Stimulated activated CD4-positive, alpha-beta T cell treated with anti-CD3 and anti-CD28 coated beads, Interleukin-1b, Interleukin-23, amount 100 ng/mL, for 48 hours (primary cell): ENCODE measurements at places on chromosomes 6 and 20.

DNA sequence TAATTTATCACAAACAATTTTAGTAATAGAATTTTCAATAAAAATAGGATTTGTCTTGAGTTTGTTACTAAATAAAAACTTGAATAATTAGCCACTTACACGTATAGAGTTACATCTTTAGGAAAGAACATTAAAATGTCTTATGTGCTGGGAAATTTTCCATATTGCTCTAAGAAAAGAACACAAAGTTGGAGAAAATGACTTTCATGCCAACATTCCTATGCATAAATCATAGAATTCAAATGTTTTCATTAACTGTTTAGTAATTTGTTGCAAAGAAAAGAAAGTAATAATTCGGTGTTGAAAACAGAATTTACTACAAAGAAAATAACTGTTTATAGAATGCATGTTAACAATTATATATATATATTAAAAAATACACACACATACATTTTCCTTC is 4.7 kb upstream of the TBC1D32 start:
- no peak for DNase-seq

GRCh38 chr6:14682812-14683211 is 563.1 kb upstream of the JARID2 start:
- DNase-seq = no peak

- DNase-seq = no peak
These were observed 154.7 kb downstream of the SYCP2 start for GRCh38 chr20:59778615-59779200.

DNA sequence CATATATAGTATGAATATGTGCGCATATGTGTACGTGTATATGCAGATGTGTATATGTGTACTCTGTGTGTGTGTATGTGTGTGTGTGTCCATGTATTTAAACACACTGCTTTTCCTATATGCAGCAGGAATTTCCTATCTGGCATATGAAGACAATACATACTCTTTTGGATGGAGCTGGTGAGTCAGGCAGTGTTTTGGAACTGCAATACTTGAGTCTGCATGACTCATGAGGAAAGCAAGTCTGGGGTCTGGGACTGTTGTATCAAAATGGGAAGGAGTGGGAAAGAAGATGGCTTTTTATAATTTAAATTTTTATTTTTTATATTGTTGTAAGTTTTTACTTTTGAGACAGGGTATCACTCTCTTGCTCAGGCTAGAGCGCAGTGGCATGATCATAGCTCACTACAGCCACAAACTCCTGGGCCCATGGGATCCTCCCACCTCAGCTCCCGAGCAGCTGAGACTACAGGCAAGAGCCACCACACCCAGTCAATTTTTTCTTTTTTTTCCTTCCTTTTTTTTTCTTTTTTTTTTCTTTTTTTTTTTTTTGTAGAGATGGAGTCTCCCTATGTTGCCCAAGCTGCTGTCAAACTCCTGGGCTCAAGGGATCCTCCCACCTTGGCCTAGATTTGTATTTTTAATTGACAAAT is 72.2 kb downstream of the ATXN1 start:
- DNase-seq = no peak

DNA sequence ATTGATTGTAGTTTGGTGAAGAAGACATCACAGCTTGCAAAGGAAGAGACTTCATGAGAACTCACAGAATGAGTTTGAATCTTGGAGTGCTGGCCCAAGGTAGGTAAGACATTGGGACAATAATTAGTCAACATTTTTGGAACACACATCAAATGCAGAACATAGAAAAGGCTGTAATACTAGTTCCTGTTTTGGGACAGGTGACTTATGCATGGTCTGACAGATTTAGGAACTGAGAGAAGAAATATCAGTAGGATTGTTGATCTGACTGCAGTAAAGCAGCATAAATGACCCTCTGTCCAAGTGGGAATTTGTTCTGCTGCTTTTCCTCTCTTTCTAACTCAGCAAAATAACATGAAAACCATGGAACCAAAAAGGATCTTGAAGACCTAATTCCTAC is 102.3 kb upstream of the MAP3K7 start:
- no peak for DNase-seq

DNA sequence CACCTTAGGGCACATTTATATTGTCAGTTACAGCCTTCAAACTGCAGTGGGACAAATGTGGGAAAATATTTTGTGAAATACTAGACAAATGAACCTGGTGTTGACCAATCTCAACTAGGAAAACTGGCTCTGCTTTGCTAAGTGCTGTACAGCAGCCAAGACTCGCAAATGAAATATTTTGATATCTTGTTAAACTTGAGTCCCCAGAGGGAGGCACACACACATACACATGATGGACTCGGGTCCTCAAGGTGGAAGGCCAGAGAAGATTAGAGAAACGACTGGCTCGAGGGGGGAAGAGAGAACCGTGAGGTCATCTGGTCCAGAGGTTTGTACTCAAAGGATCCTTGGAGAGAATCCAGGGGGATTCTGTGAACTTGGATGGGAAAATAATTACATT is 67.3 kb upstream of the JAG1 start:
- no peak for DNase-seq

DNA sequence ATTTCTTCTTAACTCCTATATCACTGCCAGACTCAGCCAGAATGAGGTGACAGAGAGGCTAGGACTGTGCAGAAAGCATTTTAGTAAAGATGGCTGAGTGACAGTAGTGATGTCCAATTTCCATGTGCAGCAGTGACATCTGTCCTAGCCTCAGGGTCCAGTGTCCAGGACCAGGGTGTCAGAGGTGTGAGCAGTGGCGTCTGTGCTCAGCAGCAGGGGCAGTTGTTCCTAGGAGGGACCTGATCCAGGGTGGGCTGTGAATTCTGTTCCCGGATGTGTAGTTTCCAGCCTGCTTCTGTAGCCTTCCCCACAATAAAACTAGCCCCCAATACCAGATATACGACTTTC is 6.0 kb downstream of the HLA-B start:
- no peak for DNase-seq

- no peak for DNase-seq
These were observed 207.0 kb downstream of the ADGB start for GRCh38 chr6:146805546-146806325.

GRCh38 chr20:39108746-39109145 is 146.6 kb downstream of the DHX35 start:
- DNase-seq = no peak

DNA sequence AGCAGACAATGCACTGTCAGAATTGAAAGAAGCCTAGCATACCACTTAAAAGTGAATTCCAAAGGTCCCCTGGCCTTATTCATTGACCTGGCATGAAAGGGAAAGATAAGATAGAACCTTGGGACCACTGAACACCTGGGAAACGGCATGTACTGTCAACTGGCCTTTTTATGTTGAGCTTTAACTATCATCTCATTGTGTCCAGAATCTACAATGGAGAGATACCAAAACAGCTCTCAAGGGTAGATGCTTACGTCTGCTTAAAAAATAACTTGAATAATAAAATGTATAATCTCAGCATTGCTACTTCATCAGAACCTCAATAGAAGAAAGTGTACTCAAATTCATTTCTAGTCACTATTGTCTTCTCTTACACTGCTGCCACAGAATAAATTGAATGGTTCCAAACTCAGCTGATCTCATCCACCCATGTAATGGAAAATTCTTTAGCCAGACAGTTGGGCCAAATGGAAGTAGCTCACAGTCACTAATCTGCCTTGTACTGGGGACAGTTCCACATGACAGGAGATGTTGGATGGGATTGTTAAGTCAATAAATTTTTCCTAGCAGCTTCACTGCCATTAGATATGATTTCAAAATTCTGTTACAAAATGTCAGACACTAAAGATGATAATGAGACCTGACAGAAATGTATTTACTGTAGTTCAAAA is 93.8 kb downstream of the MLIP start:
- no peak for DNase-seq

- DNase-seq = no peak
These were observed 441.7 kb upstream of the JARID2 start for GRCh38 chr6:14804001-14804784.

- DNase-seq = no peak
These were observed 47.3 kb downstream of the L3MBTL3 start for GRCh38 chr6:130065609-130066156.

DNA sequence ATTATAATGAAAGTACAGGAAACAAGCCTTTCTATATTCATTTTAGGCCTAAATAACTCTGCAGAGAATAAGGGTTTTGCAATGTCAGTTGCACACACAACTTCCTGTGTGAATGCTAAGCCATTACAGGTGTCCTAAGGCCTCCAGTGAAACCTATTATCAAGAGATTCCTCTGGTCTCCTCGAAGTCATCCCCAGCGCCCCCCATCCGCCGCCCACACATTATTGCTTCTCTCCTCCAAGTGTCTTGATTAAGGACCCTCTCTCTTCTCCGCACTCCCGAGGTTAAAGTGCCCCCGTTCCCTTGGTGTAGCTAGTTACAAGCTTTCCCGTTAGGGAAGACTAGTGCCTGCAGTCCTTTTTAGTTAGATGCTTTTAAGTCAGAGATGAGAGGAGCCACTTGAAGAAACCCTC is 1.3 kb downstream of the HIVEP2 start:
- DNase-seq = peak; percentile 19

- no peak for DNase-seq
These were observed 86.4 kb upstream of the POU3F2 start for GRCh38 chr6:98747960-98748359.
